Caki2 (cell line): ENCODE measurements at places on chromosomes 3 and 15. TPM values are rescaled to one million over a fixed set of nuclear protein-coding genes. Genes with fewer than 3 reads are reported as not detected.

- no peak for DNase-seq
Measured at GRCh38 chr15:92111751-92112150, 258.2 kb downstream of the SLCO3A1 start.

DNA sequence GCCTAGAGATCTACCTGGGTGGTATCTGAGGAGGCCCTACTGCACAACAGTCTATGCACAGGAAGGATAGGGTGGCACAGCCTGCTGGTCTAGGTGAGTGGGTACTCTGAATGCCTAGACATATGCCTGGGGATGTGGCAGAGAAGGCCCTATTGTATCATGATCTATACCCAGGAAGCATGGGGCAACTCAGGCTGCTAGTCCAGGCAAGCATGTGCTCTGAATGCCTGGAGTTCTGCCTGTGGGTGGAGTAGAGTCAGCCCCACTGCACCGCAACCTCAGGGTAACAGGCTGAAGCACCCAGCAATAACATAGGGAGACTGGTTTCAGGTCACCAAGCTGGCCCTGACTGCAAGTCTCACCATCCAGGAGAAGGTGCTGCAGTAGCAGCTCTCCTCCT is 224.7 kb downstream of the MFSD1 start:
- DNase-seq, result no peak

DNA sequence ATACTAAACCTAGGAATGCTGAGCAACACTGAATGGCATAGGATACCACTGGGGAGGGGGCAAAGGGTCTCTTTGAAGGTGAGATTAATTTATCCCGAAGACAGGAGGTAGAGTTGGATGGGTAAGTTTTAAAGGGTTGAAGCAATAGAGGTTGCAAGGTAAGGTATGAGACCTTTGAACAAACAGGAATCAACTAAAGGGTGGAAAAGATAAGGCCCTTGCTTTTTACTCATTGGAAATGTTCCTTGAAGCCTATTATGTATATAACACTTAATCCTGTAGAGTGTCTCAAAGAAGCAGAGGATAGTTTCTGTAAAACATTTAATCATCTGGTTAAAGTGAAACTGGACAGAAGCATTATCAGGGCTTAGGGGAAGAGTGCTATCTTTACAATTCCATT is 5.7 kb downstream of the ABHD5 start:
- no peak for DNase-seq

GRCh38 chr15:29904757-29905417 is 82.6 kb upstream of the TJP1 start:
- no peak for DNase-seq

DNA sequence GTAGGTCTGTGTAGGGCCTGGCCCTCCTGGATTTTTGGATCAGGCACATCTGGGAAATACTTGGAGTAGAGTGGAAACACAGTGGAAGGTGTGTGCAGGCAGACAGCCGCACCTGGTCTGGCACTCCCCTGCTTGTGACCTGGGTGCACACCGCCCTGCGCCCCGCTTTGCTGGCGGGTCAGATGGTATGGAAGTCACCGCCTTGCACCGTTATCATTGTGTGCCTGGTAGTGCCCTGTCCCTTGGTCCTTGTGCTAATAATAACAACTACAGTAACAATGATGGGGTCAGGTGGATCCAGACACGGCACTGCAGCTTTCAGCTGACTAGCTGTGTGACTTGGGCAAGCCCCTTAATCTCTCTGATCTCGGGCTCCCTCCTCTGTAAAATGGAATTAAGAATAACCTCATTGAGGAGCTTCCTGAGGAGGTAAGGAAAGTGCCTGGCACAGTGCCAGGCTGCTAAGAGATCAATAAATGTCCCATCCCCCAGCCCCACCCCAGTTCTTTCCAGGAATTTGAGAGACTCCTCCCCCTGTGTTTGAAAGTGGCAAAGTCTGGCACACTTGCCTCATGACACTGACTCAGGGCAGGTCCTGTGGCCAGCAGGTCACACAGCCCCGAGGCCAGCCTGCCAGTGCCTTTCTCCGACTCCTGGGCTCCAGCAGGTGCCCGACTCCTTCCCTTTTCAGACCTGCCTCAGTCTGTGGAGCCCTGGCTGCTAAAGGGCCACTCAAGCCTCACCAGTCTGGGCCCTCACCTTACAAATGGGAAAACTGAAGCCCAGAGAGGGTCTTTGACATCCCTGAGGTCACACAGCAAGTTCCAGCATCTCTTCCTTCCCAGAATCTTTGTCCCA is 9.8 kb downstream of the ISG20 start:
- no peak for DNase-seq

DNA sequence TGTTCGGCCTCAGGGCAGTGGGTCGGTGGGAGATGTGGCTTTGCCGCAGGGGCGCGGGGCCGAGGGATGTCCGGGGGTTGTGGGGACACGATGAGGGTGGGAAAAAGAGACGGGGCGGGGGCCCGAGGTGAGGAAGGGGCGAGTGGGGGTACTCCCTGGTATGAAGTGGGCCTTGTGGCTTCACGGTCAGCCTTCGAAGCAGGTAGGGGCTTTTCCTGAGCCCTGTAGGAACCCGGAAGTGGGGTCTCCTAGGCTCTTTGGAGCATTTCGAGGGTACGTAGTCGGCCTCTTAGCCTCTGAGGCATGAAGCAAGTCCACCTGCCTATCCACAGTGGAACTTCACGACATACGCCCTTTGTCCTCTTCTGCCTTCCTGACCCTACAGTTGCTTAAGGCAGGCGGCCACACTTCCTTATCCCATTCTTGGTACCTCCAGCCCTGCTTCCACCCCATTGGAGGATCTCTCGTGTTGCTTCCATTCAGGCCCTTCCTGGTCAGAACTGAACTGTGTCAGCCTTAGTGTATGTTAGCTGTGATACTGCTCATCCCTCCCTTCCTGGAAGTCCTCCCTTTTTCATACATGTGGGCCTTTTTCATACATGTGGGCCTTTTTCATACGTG is 389 bp downstream of the ARPC4 start:
- peak; percentile 23 for DNase-seq

DNA sequence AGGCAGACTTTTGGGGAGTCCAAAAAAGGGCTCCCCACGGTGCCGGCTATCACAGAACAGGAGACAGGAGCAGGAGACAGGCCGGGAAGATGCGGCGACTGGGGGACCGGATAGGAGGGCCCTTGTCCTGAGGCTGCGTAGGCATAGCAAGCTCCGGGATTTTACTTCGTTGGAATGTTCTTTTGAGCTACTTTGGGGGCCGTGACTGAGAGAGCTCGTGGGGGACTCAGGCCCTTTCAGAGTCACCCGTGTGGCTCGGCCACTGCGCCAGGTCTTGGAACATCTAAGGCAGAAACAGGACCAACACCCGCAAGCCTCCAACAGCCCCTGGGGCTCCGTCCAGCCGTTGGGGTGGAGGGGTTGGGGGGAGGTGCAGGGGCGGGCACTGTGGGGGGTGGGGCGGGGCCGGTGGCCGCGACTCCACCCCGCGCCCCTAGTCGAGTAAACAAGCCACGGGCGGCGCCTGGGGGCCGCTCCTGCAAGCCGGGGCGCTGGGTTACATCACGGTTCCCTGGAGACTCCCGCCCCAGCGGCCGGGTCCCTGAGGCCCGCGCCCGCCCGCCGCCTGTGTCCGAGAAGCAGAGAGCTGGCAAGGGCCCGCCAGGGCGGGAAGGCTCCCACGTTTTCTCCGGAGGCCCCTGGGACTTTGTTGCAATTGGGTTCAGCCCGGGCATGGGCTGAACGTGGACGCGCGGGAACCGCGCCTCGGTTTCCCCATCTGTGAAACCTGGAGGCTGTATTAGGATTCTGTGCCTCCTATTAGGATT is 23.3 kb upstream of the C15orf39 start:
- no peak for DNase-seq

DNA sequence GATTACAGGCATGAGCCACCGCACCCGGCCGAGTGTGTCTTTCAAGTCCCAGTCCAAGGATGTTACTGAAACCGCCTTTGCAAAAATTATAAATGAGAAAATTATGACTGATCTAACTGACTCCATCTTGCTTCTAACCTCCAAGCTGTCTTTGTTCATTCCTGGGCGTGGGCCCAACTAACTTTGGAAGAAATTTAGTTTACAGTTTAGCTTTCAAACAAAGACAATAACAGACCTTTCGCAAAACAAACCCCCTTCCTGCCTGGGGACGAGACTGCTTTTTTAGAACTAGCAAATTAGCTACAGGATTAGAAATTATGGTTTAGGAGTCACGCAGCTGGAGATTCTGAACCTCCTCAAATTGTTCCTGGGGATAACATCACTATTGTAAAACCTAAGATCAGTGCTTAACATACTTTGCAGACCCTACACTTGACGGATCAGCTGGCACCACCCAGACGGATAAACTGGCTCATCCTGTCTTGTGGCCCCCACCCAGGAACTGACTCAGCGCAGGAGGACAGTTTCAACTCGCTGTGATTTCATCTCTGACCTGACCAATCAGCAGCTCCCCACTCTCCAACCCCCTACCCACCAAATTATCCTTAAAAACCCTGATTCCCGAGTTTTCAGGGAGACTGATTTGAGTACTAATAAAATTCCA is 23.8 kb downstream of the NANOGP8 start:
- no peak for DNase-seq

DNA sequence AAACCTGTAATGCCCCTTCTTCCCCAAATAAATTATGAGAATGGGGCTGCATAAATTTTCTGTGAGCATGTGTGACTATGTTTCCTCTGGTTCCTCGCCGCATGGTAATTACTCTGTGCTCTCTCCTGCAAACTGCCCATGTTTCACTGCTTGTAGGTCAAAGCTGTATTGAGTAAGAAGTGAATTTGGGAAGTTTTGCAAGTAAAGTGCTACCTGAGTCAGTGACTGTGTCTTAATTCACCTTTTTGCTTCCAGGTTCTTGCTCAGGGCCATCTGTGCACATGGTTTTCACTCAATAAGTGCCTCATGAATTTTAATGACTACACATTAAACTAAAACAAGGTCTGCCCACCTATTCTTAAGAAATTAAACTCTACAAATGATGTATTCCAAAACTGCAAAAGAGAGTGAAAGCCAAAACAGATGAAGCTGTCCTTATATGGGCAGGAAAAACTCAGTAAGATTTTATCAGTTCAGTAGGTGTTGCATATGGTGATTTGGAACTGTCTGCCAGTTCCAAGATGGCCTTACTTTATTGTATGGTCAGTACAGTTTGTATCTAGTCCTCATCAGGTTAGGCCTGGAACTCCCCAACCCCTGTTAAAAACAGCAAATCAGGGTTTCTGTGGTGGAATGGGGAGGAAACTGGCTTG is 100.0 kb downstream of the LPP start:
- no peak for DNase-seq

- DNase-seq, result no peak
Measured at GRCh38 chr15:100544338-100544841, 15.6 kb upstream of the CERS3 start.

- DNase-seq, result no peak
Measured at GRCh38 chr15:81085213-81085612, 48.9 kb upstream of the CFAP161 start.

DNA sequence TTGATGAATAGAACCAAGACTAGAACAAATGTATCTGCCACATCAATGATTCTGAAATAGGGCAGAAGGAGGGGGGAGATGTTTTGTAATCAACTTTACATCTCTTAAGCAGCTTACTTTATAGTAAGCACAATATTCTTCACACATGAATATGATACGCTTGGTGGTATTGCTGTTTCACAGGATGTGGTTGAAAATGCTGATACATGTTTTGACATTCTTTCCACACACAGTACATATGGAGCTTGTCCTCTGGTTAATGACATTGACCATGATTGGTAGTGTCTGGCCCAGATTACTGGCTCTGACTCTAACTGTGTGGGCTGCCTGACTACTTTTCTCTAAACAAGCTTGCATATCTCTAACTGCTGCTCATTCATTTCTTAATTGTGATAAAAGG is 168.9 kb downstream of the KLHL25 start:
- no peak for DNase-seq

- DNase-seq, result no peak
Measured at GRCh38 chr3:4591669-4592068, 98.5 kb downstream of the ITPR1 start.

DNA sequence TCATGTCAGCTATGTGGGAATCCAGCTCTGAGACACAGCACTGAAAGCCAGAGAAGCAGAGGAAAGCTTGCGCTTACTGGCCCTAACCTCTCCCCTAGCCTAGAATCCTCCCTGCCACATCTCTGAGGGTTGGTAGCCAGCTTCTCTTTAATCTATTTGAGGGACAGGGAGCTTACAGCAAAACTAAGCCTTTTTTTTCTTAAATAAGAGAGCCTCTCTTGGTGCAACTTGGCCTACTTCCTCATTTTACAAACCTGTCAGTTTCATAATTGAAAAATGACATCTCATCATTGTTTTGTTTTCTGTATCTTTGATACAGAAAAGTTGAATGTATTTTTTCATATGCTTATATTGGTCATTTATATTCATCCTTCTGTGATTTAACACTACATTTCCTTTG is 193.9 kb downstream of the ZNF621 start:
- no peak for DNase-seq

DNA sequence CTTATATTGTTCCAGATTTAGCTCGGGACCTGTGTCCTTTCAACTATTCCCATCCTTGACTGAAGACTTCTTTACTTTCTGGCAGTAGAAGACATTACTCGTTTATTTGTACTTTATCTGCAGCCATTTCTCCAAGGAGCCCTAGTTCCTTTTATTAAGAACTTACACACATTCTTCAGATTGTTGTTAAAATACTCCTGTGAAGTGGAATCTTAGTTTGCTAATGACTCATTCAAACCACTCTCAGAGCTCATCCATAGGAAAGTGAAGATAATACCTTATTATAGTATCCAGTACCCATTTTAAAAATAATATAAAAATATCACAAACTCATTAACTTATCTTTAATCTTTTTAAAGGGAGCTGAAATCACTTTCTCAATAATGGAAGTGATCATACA is 63.5 kb downstream of the C3orf70 start:
- DNase-seq, result no peak

GRCh38 chr15:83192742-83193141 is 14.9 kb downstream of the HDGFL3 start:
- DNase-seq, result no peak

DNA sequence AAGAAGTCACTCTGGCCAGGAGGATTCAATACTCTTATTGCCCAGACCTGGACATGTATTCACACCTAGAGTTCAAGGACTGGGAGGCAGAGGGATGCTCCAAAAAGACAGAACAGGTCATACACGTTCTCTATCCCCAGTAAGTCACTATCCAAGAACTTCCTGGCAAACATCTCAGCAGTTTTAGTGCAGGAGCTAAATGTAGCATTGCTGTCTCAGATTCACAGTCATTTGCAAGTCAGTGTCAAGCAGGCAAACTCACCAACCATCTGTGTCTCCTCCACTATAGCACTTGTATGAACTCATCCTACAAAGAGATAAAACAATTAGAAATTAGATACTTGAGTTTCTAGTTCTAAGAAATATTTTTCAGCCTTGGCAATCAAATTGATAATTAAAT is 38.4 kb downstream of the ABHD17C start:
- no peak for DNase-seq

- peak; percentile 42 for DNase-seq
Measured at GRCh38 chr3:59290358-59290757, 240.5 kb upstream of the CFAP20DC start.

DZIP3 gene
- 3.0 and 6.0 TPM in 2 replicates for total RNA-seq

CYP1A2 gene
- not detected in 2 replicates for total RNA-seq

ERICH6 gene
- total RNA-seq, result not detected in 2 replicates

REC114 gene
- total RNA-seq, result not detected in 2 replicates

CIB2 gene
- 0.30 and 2.6 TPM in 2 replicates for total RNA-seq
